ENCODE measurements at places on chromosomes 2 and 18. TPM values are rescaled to one million over a fixed set of nuclear protein-coding genes. Genes with fewer than 3 reads are reported as not detected.

DNA sequence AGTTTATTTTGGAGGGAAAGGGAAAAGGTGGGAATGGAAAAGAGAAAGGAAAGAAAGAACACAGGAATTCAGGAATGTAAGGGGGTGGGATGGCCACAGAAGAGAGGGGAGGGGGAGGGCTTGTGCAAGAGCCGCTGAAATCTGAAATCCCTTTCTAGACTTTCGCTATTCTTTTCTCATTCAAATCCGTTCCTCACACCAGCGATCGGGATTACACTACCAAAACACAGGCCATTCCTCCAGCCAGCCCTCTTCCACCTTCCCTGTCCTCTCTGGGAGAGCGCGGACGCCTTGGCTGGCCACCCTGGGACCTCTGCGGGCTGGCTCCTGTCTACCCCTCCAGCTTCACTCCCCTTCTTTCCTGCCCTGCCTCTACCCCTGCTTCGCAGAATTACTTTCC is 102.3 kb downstream of the CDCA7 start:
- no peaks in the 10 kb centered on the region for H3K4me1 ChIP-seq
- no peak for DNase-seq
- no peaks in the 10 kb centered on the region for H3K36me3 ChIP-seq
- H3K4me3 ChIP-seq: no peak overlapping the region

DNA sequence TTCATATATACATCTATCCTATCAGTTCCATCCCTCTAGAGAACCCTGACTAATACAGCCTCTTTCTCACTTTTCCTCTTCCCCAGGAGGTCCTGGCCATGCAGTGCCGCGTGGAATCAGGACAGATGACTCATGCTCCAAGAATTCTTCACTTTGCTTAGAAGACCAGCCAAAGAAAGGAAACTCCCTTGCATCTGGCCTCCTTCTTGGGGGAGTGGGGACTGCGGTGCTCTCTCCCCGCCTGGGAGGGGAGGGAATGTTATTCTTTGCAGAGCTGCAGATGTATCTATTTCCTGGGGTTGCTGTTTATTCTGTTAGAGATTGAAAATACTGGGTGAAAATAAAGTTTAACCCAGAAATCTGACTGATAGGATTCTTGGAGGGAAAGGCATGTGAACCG is 111.5 kb upstream of the SH3BP4 start:
- H3K4me1 ChIP-seq: peaks cover 12% of the 10 kb centered on the region
- no peaks in the 10 kb centered on the region for H3K36me3 ChIP-seq
- H3K27me3 ChIP-seq: no peaks in the 10 kb centered on the region
- H3K4me3 ChIP-seq: peak overlapping the region; percentile 12
- no peak for DNase-seq

DNA sequence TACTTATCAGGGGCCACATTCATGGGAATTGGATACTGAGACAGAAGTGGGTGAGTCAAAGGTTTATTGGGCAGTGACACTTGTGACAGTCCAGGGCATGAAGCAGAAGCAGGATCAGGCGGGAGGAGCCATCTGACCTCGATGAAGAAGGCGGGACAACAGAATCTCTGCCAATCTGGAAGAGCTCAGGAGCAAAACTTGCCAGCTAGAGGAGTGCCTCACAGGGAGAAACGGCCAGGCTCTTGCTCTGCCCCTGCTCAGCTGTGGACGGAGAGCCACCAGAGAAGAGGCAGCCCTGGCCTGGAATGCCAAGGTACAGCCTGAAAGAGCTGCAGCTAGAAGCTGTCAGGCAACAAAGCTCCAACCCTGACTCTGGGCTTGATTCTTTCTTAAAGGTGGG is 16.9 kb downstream of the DAW1 start:
- H3K36me3 ChIP-seq: no peaks in the 10 kb centered on the region
- H3K27me3 ChIP-seq: no peaks in the 10 kb centered on the region
- no peak for DNase-seq
- no peak overlapping the region for H3K27ac ChIP-seq
- no peak overlapping the region for H3K4me3 ChIP-seq

SERPINB2 gene
- total RNA-seq: not detected

CIDEA gene
- not detected for total RNA-seq

- peaks cover 2% of the 10 kb centered on the region for H3K36me3 ChIP-seq
- H3K4me1 ChIP-seq: peaks cover 26% of the 10 kb centered on the region
- no peak overlapping the region for H3K4me3 ChIP-seq
- no peak overlapping the region for H3K27ac ChIP-seq
- DNase-seq: no peak
These were observed 15.4 kb downstream of the UBE2F start for GRCh38 chr2:237982039-237982725.

DNA sequence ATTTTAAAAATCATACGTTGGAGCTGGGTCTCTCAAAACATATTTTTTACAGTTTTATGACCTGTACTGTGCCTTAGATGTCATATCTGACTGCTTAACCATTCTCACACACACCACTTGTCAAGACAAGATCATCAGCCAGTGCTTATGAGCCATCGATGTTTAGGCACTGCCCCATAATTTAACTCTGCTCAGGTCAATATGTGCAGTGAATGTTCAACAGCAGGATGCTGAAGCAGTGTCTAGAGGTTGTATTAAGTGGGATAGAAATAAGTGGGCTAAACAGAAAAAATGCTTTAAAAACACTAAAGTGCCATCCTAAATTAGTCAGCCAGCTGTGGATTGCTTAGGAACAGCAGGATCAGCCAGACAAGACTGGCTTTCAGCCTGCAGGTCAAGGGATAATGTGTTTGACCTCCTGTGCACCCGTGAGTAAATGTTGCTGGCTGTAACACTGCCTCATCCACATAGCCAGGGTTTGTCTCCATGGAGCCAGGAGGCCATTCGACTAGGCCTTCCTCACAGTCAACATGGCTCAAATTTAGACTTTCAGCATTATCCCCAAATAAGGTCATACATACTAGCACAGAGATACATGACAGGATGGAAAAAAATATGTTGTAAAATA is 139.0 kb upstream of the NXPH2 start:
- no peaks in the 10 kb centered on the region for H3K27me3 ChIP-seq
- H3K27ac ChIP-seq: no peak overlapping the region
- H3K4me3 ChIP-seq: no peak overlapping the region
- H3K4me1 ChIP-seq: no peaks in the 10 kb centered on the region
- no peaks in the 10 kb centered on the region for H3K36me3 ChIP-seq
- no peak for DNase-seq

PDE6D gene
- total RNA-seq: 24.9 TPM

TRABD2A gene
- total RNA-seq: 1.8 TPM

RAD51AP2 gene
- total RNA-seq: not detected
